ENCODE measurements at places on chromosomes 12 and 14. TPM values are rescaled to one million over a fixed set of nuclear protein-coding genes. Genes with fewer than 3 reads are reported as not detected.

DNA sequence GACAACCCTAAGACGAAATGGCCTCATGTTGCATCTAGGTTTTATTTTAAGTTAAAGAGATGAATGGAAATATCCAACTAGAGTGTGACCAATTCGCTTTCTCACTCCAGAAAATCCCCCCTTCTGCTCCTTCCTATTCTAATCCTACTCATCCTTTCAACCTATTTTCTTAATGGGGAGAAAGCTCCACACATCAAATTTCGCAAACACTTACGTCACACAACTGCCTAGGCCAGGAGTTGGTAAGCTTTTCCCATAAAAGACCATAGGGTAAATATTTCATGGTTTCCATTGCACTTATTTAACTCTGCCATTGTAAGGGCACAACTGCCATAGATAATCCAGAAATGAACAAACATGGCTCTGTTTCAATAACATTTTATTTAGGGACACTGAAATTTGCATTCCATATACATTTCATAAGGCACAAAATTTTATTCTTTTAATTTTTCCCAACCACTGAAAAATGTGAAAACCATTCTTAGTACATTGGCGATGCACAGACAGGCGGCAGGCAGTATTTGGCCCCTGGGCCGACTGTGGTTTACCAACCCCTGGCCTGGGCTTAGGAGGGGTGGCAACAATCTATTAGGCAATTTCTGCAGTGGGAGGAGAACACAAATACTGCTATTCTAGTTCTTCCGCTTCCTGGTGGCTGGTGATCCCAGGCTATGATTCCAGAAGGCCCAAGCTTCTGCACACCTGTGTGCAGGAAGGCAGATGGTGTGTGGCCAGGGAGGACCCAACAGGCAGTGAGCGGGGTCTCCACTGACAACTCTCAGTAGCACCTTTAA is 67.2 kb upstream of the FOXN3 start:
- no peak for DNase-seq

Gene EID3
- 18.0 TPM for total RNA-seq

Gene SAMD15
- 0.33 TPM for total RNA-seq

Gene MEG3
- 95.0 TPM for total RNA-seq

Gene KRT80
- total RNA-seq: 0.17 TPM

Data from fibroblast of lung (primary cell).